ENCODE measurements at places on chromosomes 12 and 14.

DNA sequence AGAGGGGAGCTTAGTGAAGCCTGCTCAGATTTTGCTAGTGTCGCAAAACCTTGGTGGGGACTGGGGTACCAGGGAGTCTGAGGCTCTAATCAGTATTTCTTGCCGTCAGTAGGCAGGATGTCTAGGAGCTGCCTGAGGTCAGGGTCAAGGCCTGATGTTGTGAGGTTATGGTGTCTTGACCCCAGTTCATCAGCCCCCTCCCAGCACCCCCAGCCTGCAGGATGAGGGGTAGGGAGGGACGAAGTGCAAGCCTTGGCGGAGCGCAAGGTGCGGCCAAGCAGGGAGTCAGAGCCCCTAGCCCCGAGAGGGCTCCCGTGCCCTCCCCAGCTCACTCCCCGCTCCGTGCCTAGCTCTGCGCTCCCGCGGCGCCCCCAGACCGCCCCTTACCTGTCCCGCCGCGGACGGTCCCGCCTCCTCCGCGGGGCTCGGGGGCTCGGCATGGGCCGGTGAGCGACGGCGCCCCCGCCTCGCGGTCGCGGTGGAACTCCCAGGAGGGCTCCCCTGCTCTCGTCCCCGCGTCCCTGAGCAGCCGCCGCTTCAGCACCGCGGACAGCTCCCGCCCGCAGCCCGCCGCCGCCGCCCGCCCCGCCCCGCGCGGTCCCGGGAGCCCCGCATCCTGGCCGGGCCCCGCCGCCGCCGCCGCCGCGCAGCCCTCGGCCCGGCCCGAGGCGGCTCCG lies 347 bp downstream of the SYNDIG1L start:
- DNase-seq = peak; percentile 31

GRCh38 chr12:52227606-52228166 lies 5.4 kb upstream of the KRT7 start:
- DNase-seq = no peak

- DNase-seq = peak; percentile 46
Measured at GRCh38 chr14:76352639-76353281, 23.2 kb upstream of the ESRRB start.

DNA sequence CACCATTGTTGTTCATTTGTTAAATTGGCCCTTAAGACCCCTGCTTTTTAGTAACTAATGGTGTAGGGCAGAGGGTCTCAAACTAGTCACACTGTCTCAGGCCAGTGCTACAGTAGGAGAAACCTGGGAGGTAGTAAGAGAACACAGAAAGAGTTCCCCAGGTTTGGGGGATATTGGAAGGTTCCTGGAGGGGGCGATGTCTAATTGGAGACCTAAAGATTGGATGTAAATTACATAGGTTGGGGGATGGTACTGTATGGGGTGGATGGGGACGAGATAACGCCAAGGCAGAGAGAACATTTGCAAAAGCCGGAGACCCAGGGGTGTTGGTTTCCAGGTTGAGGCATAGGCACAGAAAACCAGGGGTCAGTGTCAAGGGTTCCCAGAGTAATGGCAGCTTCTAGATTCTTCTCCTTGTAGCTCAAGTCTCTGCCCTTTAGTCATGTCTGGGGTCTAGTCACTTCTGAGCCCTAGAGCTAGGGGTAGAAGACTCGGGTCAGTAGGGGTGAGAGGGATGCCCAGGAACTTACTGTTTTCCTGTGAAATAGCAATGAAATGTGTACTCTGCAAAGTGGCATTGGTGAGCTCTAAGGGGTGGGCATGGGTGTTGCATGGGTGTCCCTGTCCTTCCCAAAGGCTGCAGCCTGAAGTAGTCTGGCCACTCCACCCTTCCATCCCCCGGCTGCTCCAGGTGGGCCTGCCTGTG lies 21.8 kb downstream of the PLEKHG3 start:
- DNase-seq = no peak

DNA sequence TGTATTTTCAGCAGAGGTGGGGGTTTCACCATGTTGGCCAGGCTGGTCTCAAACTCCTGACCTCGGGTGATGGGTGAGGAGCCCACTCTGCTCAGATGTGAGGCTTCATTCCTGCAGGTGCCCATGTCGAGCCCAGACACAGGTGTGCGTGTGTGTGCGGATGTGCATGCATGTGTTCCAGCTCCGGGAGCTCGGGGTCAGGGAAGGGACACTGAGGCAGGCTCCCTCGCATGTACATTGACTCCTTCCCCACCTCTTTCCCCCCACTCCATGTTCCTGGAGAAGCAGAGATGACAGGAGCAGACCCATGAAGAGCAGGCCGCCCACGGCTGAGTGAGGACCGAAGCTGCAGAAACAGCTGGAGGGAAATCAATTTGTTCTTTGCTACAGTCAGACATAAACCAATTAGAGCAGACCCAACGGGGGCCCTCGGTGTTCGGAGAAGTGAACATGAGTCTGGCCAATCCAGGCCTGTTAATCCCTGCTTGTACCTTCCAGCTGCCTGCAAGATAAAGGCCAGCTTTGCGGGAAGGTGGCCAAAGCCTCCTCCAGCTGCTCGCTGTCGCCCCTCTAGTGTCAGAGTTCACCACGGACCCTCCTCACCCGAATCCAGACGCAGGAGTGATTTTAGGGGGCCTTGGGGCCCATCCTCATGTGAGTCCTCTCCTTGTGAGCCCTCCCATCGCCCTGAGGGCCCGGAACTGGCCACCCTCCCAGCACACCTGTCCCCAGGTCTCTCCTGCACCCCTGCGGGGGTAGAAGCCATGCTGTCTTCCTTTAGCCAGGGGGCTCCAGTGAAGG lies 321.0 kb upstream of the RTL1 start:
- DNase-seq = no peak

GRCh38 chr14:72925815-72926291 lies 411 bp upstream of the DCAF4 start:
- DNase-seq = no peak

DNA sequence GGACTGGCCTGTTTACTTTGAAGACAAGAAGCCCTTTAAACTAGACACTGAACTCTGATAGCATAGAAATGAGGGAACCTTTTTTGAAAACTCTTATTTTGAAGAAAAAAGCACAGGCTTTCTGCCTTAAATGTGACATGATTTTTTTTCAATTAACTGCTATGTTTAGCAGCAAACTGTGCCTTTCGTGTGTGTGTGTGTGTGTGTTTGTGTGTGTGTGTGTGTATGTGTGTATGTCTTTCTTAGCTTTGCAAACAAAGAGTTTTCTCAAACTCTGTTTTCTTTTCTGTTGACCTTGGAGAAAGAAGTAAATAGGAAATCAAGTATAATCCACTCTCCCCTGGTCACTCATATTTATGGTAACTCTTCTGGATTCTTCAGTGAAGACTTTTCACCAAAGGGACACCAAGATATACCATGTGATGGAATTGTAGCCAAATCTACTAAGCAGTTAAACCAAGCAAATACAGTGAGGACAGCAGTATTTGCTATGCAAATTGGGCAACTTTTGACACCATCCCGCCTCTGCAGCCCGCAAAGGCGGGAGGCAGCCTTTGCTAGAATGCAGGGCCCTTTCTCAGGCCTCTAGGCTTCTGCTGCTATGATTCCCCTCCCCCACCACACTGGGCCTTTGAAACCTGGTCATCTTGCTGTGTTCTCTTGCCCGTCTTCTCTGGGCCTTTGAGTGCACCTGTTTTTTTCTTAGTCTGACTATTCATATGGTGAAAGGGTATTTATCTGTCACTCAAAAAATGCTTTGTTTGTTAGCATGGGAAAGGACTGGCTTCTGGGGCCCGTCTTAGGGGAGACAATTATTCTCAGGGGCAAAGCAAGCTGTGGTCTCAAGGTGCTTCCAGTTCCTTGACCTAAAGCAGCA lies 107.9 kb downstream of the MYRFL start:
- DNase-seq = no peak

- no peak for DNase-seq
Measured at GRCh38 chr12:53820514-53821306, 68.9 kb upstream of the CISTR start.

- DNase-seq = no peak
Measured at GRCh38 chr14:98513558-98513957, 758.4 kb downstream of the BCL11B start.

DNA sequence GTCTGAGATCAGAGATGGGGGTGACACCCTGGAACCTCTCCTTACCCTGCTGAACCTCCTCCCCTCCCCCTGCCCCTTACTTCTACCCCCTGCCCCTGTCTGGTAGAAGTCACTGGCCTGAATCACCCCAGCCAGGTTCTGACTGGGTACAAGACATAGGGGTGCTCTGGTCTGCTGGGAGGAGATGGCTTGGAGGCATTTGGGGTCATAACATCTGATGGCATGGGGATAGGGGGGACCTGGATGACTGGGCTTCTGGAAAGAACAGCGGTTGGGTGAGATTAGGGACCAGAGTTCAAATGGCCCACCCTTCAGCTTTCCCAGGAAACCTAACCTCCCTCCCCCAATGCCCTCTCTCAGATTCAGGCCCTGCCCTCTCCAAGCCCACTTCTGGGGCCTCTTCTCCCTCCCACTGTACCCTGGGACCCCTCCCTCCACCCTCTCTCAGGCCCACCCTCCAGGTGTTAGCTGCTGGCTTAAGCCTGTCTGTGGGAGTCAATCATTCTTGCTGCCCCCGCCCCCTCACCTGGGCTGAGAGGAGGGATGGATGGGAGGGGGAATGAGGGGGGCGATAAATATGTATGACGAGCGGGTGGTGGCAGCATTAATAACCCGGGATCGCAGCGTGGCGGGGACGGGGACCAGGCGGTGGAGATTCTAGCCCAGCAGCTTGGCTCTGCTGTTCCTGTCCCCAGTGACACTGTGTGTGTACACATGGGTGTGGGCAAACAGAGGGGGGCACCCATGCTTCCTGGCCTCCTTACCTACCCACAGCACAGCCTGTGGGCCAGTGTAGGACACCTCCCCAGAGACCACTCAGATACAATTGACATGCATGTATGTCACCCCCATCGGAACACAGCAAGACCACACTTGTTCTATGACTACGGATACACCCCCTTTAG lies 5.9 kb downstream of the NXPH4 start:
- DNase-seq = no peak

GRCh38 chr14:26709019-26709418 lies 111.2 kb upstream of the NOVA1 start:
- DNase-seq = no peak

- DNase-seq = no peak
Measured at GRCh38 chr12:22993609-22994315, 368.8 kb downstream of the ETNK1 start.

- no peak for DNase-seq
Measured at GRCh38 chr14:46432516-46432915, 219.1 kb downstream of the RPL10L start.

Data from T-helper 2 cell (primary cell).